Tibial artery (tissue), 4 donors: ENCODE measurements at places on chromosomes 16 and 17.

DNA sequence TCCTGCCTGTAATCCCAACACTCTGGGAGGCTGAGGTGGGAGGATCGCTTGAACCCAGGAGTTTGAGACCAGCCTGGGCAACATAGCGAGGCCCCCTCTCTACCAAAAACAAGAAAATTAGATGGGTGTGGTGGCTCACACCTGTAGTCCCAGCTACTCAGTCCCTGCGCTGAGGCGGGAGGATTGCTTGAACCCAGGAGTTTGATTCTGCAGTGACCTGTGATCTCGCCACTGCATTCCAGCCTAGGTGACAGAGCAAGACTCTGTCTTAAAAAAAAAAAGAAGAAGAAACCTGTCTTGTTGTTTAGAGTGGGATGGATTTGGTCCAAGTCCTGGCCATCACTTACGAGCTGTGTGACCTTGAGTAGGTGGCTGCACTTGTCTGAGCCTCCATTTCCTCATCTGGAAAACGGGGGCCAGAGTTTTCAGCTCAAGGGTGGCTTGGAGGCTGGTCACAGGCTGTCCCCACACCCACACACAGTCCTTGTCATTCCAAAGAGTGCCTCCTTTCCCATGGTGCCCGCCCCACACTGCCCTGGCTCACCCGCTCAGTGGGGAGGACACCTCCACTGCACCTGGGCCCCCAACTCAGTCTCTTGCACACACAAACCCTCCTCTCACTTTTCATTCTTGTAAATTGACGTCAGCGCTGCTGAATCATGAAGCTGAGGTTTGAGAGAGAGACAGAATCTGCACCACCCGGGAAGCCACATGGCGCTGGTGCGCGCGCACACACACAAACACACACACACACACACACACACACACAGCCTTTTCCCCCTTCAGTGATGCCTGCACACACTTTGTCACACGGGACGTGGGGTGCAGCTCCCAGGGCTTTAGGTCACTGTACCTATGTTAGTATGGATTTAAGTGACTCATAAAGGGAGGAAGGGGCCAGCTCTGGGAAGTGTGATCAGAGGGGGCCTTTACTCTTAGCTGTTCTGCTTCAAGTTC is 4.2 kb downstream of the SOCS1 start:
- no peak for DNase-seq

DNA sequence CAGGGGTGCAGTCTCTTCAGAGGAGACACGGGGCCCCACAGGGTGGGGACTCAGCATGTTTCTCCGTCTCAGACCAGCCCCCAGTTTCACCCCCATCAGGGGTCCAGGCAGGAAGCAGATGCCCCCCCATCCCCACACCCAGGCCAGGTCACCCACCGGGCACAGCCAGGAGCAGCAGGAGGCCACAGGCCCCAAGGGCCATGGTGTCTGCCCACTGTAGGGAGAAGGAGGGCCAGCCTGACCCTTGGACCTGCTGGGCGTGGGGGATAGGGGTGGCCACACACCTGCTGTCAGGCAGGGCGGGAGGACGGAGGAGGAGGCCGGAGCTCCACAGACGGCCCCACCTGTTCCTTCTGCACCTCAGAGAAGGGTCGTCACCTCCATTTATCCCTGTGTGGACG is at the start of gene TPSG1:
TPSG1 (minus strand) TSS at position 218 of the 401 bp plus-strand sequence; CDS start at position 202, 16 bp downstream.
- no peak for DNase-seq

DNA sequence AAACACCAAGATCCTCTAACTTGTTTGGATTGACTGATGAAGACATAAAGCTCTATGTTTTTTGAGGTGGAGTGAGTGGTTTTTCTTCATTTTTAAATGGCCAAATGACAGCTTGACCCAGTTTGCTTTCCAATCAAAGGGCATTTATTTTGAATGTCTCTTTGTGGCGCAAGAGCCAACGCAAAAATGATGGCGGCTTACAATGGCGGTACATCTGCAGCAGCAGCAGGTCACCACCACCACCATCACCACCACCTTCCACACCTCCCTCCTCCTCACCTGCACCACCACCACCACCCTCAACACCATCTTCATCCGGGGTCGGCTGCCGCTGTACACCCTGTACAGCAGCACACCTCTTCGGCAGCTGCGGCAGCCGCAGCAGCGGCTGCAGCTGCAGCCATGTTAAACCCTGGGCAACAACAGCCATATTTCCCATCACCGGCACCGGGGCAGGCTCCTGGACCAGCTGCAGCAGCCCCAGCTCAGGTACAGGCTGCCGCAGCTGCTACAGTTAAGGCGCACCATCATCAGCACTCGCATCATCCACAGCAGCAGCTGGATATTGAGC is 329 bp downstream of the NLK start:
- DNase-seq = no peak

DNA sequence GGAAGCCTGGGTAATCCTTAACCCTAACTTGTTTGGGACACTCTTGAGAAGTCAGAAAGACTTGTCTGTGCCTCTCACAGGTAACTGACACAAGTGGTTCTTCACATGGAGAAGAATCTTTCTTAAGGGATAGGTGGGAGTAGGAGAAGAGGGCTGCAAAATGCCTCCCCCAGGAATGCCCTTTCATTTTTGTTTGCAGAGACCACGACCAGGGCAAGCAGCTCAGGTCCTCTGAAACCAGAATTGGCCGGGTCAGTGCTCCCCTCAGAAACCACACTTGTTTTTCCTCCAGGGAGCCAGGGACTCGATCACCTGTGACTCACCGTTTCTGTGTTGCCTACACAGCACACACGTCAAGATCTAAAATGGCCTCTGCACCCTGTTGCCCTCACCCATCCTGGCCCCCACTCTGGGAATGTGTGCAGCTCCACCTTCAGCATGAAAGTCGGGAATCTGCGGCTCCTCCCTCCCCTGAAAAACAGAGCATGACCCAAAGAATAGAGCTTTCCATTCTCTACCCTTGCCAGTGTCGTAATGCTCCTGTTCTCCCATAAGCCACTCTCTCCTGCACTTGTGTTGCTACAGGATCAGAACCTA is 36.1 kb downstream of the HNF1B start:
- no peak for DNase-seq

- DNase-seq = no peak
Measured at GRCh38 chr17:528253-528652, 175.6 kb upstream of the RPH3AL start.

DNA sequence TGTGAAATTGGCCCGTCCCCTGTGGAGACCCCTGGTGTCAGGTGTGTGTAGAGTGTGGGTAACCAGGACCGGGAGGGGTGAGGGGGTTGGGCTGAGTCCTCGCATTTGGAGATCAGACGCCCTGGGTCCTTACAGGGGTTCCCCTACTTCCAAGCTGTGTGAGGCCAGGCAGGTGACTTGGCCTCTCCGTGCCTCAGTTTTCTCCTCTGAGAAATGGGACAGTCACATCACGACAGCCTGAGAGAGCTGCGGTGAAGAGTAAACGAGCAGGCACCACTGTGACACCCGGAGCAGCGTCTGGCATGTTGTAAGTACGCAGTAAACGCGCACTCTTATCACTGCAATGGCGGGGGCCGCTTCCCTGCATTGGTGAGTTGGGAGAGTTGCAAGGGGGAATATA is 152.5 kb upstream of the CIBAR2 start:
- no peak for DNase-seq
